ENCODE measurements at places on chromosomes 11 and 22.

GRCh38 chr11:63866211-63866610 is 27.3 kb downstream of the MARK2 start:
- DNase-seq: peak; percentile 37

- no peak for DNase-seq
Observed at GRCh38 chr11:117218133-117218915, 13.5 kb downstream of the PCSK7 start.

DNA sequence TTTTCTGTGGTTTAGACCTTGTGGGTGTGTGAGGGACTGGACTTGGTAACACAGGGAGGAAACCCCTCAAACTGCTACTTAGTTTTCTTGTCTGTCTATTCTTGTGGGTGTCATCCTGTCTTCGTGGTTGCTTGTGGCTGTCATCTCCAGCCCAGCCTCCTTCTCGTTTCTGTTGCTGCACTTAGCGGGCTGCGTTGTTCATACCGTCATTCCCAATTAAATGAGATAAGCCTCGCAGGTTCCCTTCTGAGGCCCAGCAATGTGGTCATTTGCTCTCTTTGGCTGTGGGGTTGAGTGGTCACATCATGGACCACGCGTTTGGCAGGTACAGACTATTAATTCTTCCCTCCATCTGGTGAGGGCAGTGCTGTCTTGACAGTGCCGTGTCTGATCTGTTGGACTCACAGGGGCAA is 18.8 kb downstream of the PANX1 start:
- DNase-seq: no peak

- no peak for DNase-seq
Observed at GRCh38 chr11:8767466-8768142, 85.0 kb downstream of the RPL27A start.
